ENCODE measurements at places on chromosomes 3 and 15.
A peak's percentile ranks its signal among the peaks of the same experiment; 100 is the strongest.

DNA sequence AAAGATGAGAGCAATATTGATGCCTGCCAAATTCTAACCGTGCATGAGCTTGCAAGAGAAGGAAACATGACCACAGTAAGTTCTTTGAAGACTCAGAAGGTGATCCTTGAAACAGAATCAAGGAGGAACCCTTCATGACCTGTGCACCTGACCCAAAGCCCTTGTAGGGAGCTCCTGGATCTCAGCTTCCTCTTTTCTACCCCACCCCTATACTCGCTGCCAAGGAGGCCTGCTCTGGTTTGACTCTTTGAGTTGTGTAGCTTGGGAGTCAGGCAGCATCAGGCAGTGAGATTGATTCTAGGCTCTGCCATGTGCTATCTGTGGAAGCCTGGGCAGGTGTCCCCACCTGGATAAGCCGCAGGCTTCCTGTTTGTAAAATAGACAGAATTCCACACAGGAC lies 10.6 kb downstream of the TTC21A start:
- DNase-seq = no peak
- no peaks in the 10 kb centered on the region for H3K4me1 ChIP-seq
- no peaks in the 10 kb centered on the region for H3K36me3 ChIP-seq
- H3K27me3 ChIP-seq = no peaks in the 10 kb centered on the region

GRCh38 chr15:92336419-92336987 lies 57.2 kb upstream of the ST8SIA2 start:
- H3K27me3 ChIP-seq = no peaks in the 10 kb centered on the region
- H3K4me1 ChIP-seq = peaks cover 6% of the 10 kb centered on the region
- H3K4me3 ChIP-seq = no peak overlapping the region
- H3K27ac ChIP-seq = no peak overlapping the region
- no peaks in the 10 kb centered on the region for H3K36me3 ChIP-seq
- DNase-seq = no peak

- H3K4me1 ChIP-seq = peaks cover 44% of the 10 kb centered on the region
- DNase-seq = no peak
- H3K27me3 ChIP-seq = no peaks in the 10 kb centered on the region
- H3K4me3 ChIP-seq = no peak overlapping the region
- no peak overlapping the region for H3K27ac ChIP-seq
These were observed 47.2 kb upstream of the PLCL2 start for GRCh38 chr3:16837602-16838001.

- no peak for DNase-seq
- H3K36me3 ChIP-seq = no peaks in the 10 kb centered on the region
- H3K4me1 ChIP-seq = peaks cover 17% of the 10 kb centered on the region
- no peak overlapping the region for H3K4me3 ChIP-seq
These were observed 45.6 kb downstream of the CHST2 start for GRCh38 chr3:143165211-143165610.

DNA sequence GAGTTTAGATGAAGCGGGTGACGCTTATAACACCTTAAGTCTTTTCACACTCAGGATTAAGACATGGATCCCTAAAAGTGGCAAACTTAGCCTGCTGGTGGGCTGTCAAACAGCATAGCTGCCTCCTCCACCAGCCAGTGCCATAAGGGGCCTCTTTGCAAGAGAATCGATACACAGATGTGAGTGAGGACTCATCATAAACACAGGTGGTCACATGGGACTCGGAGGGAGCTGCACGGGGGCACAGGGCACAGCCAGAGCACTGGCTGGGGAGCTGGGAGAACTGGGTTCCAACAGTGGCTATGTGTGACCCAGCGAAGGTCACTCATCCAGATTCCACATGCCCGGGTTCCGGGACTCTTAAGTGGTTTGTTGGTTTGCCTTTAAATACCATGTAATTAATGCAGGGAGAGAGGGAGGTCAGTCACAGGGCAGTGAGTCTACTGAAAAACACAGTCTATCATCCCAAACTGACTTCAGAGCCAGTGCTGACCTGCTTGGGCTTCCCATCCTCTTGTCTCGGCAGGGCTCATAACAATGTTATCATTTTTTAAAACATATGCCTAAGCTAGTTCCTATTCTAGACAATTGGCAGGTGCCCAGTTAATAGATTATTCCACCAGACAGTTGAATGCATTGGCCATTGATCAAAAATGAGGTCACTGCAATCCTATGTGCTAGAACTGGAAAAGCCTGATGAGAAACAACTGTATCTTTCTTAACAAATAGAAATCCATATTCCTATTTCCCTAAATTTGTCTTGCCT lies 51.8 kb downstream of the SLC12A8 start:
- H3K27ac ChIP-seq = no peak overlapping the region
- no peaks in the 10 kb centered on the region for H3K36me3 ChIP-seq
- H3K27me3 ChIP-seq = no peaks in the 10 kb centered on the region

DNA sequence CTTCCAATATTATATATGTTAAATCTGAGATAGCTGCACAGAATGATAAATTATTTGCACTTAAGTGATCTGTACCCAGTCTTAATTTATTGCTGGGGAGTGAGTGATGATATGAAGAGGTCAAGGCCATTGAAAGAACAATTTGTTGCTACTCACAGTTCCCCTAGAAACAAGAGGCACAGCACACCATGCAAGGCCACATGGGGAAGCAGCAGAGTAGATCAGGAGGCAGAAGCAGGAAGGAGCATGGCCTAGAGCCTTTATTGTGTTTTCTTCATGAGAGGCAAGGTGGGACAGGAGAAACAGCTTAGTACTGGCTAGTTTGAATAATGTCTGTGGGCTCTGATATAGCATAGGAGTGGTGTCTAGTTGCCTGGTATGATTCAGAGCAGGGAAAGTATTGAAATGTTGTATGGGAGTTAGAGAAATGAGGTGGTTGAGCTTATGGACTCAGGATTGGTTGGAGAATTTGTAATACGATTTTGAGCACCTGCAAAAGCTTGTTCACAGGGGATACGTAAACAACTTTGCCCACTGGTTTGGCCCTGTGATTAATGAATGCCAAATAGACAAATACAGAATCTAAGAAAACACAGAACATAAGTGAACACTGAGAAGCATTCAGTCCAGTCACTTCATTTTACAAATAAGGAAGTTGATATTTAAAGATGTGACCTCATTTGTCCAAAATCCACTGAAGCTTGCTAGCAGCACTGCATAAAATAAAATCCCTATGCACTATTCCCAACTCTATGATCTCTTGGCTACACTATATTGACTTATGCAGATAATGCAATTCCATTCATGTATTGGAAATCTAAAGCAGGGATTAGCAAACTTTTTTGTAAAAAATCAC lies 71.7 kb downstream of the TMCO5A start:
- DNase-seq = no peak
- no peaks in the 10 kb centered on the region for H3K36me3 ChIP-seq
- H3K4me3 ChIP-seq = no peak overlapping the region
- no peak overlapping the region for H3K27ac ChIP-seq
- H3K27me3 ChIP-seq = no peaks in the 10 kb centered on the region

DNA sequence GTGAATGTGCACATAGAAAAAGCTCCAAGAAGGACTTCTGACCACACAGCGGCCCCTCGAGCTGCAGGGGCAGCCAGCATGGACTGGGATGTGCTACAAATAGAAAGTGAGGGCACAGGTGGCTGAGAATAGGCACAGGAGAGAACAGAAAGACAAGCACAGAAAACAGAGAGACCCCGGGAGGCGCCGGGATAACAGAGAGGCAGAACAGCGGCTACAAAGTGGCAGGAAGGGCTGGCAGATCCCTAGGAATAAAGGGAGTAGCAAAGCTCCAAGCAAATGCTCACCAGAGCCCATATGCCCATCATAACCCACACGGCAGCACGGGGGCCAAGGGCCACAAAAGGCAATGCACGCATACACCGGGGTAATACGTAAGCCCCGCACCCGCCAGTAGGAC lies 201.7 kb upstream of the NSMCE3 start:
- H3K4me3 ChIP-seq = no peak overlapping the region
- H3K4me1 ChIP-seq = peaks cover 30% of the 10 kb centered on the region
- no peak for DNase-seq
- H3K36me3 ChIP-seq = no peaks in the 10 kb centered on the region
- H3K27me3 ChIP-seq = no peaks in the 10 kb centered on the region

- no peaks in the 10 kb centered on the region for H3K36me3 ChIP-seq
- no peak for DNase-seq
These were observed 59.9 kb downstream of the ARHGEF26 start for GRCh38 chr3:154180836-154181691.

DNA sequence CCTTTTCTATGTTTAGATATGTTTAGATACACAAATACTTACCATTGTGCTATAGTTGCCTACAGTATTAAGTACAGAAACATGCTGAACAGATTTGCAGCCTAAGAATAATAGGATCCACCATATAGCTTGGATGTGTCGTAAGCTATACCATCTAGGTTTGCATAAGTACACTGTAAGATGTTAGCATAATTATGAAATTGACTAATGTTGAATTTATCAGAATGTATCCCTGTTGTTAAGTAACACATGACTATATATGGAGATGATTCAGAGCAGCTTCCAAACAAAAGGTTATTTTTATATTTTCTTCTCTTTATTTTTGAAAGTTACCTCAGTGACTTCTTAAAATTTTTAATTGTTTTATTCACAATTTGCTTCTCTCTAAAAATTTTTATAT lies 2.4 kb downstream of the SLC28A2 start:
- DNase-seq = no peak
- no peak overlapping the region for H3K4me3 ChIP-seq
- H3K4me1 ChIP-seq = 0 out of 2 replicates have a peak, but pooled peaks cover 2% of the 10 kb centered on the region
- no peaks in the 10 kb centered on the region for H3K36me3 ChIP-seq
- no peak overlapping the region for H3K27ac ChIP-seq

DNA sequence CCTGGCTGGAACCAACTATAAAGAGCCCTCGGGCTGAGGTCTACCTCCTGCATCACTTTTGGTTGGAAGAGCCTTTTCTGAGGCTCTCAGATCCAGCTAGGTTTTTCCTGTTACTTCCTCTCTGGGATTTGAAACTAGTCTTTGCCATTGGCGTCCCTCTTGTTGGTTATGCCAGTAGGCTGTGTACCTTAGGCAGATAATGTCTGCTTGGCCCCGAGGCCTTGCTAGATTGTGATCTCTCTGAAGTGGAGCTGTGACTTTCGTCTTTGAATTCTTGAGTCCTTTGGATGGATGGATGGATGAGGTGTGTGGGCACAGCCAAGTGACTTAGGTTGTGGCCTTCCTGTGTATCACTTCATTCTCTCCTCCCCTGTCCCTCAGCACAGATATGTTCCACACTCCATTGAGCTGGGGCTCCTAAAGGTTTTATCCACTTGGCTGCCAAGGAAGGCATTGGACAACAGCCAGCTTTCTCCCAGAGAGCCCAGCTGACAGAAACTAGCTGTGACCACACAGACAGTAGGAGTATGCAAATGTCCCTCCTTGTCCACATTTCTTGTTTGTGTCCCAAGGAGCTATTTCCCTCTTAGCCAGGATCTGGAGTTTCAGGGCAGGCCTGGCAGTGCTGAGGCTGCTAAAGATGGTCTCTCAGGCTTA lies 7.9 kb upstream of the DNAJC17 start:
- no peaks in the 10 kb centered on the region for H3K36me3 ChIP-seq
- no peak for DNase-seq
- H3K27me3 ChIP-seq = no peaks in the 10 kb centered on the region
- peak overlapping the region; percentile 11 for H3K27ac ChIP-seq

DNA sequence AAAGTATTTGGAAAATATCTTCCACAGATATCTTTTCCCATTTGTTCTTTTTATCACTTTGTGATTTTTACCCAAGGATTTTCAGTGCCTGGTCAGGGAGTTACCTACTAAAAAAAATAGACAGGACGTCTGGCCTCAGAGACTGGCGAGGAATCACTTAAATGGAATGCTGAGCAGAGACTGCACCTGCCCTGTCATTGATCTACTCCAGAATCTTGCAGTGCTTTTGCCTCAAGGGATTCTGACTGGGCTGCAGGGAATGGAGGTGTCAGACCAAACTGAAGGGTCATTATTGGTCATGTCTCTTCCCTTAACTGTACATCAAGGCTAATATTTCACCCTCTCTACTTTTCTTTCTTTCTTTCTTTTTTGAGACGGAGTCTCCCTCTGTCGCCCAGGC lies 12.1 kb upstream of the RYR3 start:
- no peak for DNase-seq
- peaks cover under 1% of the 10 kb centered on the region for H3K4me1 ChIP-seq
- H3K27ac ChIP-seq = no peak overlapping the region
- H3K4me3 ChIP-seq = no peak overlapping the region
- no peaks in the 10 kb centered on the region for H3K27me3 ChIP-seq
- H3K36me3 ChIP-seq = peaks cover 13% of the 10 kb centered on the region

DNA sequence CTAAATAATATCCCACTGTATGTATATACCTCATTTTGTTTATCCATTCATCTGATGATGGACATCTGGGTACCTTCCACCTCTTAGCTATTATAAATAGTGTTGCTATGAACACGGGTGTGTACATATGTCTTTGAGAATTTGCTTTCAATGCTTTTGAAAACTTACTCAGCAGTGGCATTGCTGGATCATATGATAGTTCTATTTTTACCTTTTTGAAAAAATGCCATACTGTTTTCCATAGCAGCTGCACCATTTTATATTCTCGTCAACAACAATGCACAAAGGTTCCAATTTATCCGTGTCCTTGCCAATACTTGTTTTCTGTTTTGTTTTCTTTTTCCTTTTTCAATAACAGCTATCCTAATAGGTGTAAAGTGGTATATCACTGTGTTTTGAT lies 77.1 kb downstream of the PEAK1 start:
- H3K36me3 ChIP-seq = peaks cover 43% of the 10 kb centered on the region
- H3K27ac ChIP-seq = no peak overlapping the region
- no peak overlapping the region for H3K4me3 ChIP-seq
- H3K27me3 ChIP-seq = no peaks in the 10 kb centered on the region

- DNase-seq = peak; percentile 87
- peaks cover 9% of the 10 kb centered on the region for H3K4me1 ChIP-seq
- H3K36me3 ChIP-seq = no peaks in the 10 kb centered on the region
- peak overlapping the region; percentile 63 for H3K27ac ChIP-seq
These were observed 1.2 kb downstream of the ERC2 start for GRCh38 chr3:56467108-56467507.

- H3K4me3 ChIP-seq = no peak overlapping the region
- DNase-seq = no peak
- no peak overlapping the region for H3K27ac ChIP-seq
- no peaks in the 10 kb centered on the region for H3K27me3 ChIP-seq
- no peaks in the 10 kb centered on the region for H3K36me3 ChIP-seq
These were observed 271.5 kb downstream of the SATB1 start for GRCh38 chr3:18153571-18154173.

- no peak for DNase-seq
- no peaks in the 10 kb centered on the region for H3K27me3 ChIP-seq
- H3K36me3 ChIP-seq = no peaks in the 10 kb centered on the region
- no peak overlapping the region for H3K4me3 ChIP-seq
- H3K4me1 ChIP-seq = peaks cover 25% of the 10 kb centered on the region
These were observed 42.2 kb downstream of the SLC9A9 start for GRCh38 chr3:143806038-143806437.

GRCh38 chr3:52399593-52399992 lies 45.3 kb downstream of the SEMA3G start:
- no peak overlapping the region for H3K4me3 ChIP-seq
- H3K27me3 ChIP-seq = peaks cover 5% of the 10 kb centered on the region
- no peak overlapping the region for H3K27ac ChIP-seq
- DNase-seq = no peak
- H3K36me3 ChIP-seq = peaks cover 26% of the 10 kb centered on the region

DNA sequence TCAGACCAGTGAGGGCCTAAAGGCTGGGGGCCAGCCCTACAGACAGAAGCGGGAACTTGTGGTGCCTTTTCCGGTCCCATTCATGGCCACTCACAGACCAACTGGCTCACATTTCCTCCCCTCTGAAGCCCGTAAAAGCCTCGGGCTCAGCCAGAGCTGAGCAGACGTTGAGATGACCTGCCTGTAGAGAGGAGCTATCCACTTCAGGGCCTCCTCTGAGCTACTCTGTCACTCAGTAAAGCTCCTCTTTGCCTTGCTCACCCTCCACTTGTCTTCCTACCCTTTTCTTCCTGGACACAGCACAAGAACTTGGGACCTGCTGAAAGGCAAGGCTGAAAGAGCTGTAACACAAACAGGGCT lies 53.5 kb downstream of the SLMAP start:
- H3K4me1 ChIP-seq = peaks cover 33% of the 10 kb centered on the region
- H3K27me3 ChIP-seq = no peaks in the 10 kb centered on the region
- DNase-seq = no peak
- H3K27ac ChIP-seq = no peak overlapping the region
- no peaks in the 10 kb centered on the region for H3K36me3 ChIP-seq

Measured in WTC11 (cell line).